Activated T-cell treated with anti-CD3 and anti-CD28 coated beads for 48 hours (primary cell): ENCODE measurements at places on chromosomes 5 and 9.
A peak's percentile ranks its signal among the peaks of the same experiment; 100 is the strongest.

DNA sequence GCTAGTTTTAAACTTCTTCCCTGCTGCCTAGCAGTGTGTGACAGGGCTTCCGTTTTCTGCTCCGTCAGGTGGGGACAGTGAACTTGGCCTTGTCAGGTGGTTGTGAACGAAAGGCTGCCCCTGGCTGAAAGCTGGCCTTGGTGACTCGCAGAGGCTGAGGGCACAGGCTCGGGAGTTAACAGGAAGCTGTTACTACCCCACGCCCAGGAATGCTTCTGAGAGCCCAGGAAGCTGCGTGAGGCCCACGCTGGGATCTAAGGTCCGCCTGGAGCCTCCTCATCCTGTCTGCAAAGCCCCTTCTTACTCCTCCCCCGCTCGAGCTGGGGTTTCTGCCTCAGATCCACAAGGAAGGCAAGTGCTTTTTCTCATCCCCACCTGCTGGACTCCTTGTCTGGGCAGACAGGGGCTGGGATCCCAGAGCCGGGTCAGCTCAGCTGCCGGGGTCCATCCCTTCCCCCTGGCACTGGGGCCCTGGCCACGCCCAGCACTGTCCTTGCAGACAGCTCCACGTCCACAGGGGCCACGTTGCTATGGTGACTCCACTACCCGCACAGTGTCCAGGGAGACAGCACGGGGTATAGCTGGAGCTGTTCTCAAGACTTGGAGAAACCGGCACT, 124.7 kb upstream of the TBC1D2 start:
- no peak for DNase-seq

DNA sequence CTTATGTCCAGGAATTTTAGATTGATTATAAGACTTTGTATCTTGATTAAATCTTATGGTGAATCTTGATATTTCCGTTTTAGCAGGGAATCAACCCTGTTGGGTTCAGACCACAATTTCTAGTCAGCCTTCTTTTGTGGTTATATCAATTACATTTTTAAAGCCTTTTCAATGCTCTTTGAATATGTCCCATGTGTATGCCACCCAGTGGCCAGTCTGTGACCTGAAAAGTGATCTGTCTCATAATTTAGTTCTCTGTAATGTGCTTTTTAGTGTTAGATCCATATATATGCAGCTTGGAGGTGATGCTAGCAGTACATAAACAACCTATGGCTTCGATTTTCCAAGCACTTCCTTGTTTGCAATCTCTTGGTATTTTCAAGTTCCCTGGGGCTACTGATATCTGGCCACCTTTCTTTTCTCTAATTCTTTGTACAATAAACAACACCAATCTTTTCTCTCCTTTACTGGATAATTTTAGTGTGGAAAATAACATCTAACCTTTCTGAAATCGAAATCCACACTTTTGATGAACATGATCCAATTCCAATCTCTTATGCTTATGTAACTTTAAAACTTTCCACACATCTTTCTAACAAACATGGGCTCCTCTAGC, 28.8 kb downstream of the PDE8B start:
- no peak for DNase-seq

- DNase-seq = no peak
These were observed 219.1 kb upstream of the RPS23 start for GRCh38 chr5:82497242-82497641.

DNA sequence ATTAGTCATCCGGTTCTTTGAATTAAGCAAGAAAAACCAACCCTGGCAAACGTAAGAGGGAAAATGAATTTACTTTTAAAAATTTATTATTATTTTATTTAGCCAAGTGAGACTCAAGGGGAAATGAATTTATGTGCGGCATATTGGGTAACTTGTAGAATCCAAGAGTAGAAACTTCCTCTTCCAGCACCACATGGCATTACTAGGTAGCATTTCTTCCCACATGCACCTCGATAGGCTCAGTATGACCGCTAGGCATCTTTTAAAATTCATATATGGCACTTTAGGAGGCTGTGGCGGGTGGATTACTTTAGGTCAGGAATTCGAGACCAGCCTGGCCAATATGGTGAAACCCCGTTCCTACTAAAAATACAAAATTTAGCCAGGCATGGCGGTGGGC, 17.6 kb upstream of the MYO10 start:
- no peak for DNase-seq

DNA sequence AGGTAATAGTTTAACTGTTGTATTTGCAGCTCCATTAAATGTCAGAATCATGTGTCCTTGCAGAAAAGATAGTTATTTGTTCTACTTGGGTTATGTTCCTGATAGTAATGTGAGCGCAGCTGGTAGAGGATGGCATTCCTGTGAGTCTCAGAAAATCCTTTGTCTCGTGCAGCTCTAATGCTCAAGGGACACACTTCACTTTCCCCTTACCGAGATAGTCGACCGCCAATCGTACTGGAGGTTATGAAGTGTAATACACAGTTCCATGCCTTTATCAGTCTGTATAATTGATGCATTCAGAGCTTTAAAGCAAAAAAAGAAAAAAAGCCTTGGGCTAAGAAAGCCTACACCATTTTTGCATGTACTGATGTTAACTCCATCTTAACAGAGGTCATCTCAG, 60.2 kb upstream of the SRP19 start:
- no peak for DNase-seq

- DNase-seq = no peak
These were observed 3.6 kb downstream of the GDNF start for GRCh38 chr5:37836235-37836591.

GRCh38 chr9:14593406-14593805, 99.8 kb downstream of the ZDHHC21 start:
- no peak for DNase-seq

GRCh38 chr5:174649391-174649790, 75.0 kb upstream of the MSX2 start:
- no peak for DNase-seq

- DNase-seq = no peak
These were observed 26.4 kb upstream of the NOTCH1 start for GRCh38 chr9:136572003-136572827.

GRCh38 chr5:52947851-52948250, 41.3 kb upstream of the ITGA2 start:
- DNase-seq = no peak

DNA sequence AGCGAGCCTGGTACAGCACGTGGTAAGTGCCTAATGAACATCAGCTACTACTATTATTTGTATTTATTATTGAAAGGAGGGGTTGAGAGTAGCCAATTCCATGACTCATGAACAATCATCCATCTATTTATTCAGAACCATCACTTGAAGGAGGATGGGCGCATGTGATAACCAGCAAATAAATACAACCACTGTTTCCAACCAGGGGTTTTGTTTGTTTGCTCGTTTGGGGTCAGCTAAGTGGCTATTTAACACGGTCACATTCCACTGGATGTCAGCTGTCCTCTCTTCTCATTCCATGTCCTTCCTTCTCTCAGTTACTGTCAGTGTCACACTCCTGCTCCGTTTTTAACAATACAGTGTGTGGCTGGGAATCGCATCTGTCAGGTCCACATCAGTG, 8.6 kb downstream of the RAPGEF1 start:
- no peak for DNase-seq

GRCh38 chr5:132008961-132009680, 2.3 kb downstream of the ACSL6 start:
- DNase-seq = no peak

GRCh38 chr9:83405759-83406158, 132.4 kb downstream of the FRMD3 start:
- DNase-seq = no peak

DNA sequence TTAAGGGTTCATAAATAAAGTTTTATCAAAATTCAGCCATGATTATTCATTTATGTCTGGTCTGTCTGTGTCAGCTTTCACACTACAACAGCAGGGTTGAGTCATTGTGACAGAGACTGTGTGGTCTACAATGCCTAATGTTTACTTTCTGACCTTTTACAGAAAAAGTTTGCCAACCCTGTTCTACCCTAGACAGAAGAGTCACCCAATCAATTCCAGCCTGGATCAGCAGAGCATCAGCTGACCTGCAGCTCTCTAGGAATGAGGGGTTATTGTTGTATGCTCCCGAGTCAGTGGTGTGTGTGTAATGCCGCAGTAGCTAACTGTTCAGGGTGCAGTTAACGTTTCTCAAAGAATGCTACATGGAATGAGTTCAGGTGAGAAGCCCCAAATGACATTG, 87.3 kb downstream of the HRH2 start:
- DNase-seq = no peak

DNA sequence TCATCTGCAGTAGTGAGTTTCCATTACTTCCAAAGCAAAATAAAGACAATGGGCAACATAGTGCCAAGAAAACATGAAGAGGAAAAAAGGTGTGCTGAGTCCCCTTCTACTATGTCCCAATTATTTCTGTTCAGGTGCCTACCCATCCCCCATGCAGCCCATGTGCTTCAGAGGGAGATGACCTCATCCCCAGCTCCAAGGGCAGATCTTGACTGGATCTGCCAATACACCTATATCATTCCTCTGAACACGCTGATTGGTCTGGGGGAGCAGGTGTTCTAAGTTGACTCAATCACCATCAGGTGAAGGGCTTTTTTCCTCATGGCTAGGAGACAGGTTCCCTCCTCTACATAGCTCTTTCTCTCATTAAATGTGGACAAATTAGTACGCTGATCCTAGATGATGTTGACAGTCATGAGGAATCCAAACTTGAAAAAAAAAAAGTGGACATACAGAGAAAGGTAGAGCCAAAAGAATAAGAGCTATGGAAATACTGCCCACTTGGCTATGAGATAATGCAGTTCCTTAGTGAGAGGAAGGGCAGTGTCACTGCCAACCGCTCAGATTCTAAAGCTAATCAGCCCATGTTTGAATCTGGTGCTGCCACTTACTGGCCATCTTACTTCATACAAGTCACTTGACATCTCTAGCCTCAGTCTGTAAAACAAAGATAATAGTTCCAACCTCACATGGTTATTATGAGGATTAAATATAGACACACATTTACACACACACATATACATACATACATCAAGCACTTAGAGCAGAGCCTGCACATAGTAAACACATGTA, 23.1 kb downstream of the PRELID2 start:
- no peak for DNase-seq

GRCh38 chr5:122480146-122480545, 168.1 kb downstream of the SNCAIP start:
- DNase-seq = no peak

DNA sequence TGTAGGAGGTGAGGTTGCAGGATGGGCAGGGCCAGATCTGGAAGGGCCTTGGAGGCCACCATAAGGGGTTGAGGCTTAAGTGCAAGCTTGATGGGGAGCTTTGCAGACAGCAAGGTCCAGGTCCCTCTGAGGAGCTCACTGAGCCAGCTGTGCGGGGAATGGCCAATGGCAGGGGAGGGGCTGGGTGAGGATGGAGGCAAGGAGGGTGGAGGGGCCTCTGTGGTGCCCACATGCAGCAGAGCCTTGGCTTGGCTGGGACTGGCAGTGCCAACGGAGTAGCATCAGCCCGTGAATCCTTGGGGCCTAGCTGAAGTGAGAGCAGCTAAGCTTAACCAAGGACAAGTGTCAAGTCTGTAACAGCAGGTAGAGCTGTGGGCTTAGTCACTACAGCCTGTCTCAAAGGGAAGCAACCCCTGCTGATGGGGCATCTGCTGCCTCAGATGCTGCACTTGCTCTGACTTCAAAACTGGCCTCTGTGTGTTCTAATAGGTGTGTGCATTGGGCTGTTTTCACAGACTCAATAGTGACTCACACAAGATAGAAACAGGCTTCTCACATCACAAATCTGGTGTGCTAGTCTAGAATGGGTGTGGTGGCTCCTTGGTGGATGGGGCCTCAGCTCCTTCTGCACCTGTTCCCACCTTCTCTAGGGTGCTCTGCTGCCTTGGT, 16.3 kb downstream of the GALNT12 start:
- DNase-seq = no peak

- DNase-seq = peak; percentile 21
These were observed 1.2 kb downstream of the VCAN start for GRCh38 chr5:83472508-83473345.

DNA sequence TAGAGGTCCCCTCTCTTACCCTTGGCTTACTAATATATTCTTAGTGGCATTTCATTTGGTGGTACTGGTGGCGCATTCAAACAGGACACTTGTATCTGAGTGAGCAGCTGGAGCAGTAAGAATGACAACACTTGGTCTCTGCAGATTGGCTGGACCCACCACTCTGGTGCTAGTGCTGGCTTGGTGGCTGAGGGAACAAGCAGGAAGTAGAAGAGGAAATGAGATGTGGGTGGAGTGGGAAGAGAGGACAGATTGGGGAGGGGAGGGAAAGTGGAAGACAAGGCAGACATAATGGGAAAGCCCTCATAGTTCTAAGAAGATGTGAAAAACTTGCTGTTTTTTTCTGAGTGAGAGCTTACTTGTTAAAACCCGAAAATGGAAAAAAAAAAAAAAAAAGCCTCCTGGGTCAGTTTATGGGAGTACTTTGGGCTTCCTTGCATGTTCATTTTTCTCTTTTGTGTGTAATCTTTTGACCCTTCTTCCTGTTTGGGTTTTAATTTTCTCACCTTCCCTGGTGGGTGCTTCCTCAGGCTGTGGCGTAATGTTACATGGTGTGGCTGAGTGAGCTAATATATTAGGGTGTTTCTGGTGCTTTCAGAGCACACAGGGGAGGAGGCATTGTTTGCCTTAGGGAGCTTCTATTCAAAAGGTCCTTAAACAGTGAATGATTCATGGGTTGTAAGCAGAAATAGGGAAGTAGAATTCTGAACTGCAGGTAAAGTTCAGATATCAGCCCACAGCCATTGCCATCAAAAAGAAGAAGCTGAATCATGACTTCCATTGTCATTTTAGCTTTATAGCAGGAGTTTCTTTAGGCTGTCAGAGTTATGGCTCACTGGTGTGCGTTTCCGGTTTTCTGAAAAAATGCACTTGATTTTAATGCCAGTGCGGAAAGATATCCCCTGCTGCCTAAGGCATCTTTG, 52.3 kb downstream of the TLE4 start:
- DNase-seq = no peak

- DNase-seq = no peak
These were observed 52.9 kb downstream of the ARHGAP26 start for GRCh38 chr5:142823126-142823525.

GRCh38 chr5:147175516-147176097, 59.2 kb upstream of the STK32A start:
- no peak for DNase-seq

- DNase-seq = no peak
These were observed 46.6 kb upstream of the GNPDA1 start for GRCh38 chr5:142059304-142059940.

- DNase-seq = no peak
These were observed 130.1 kb downstream of the APBA1 start for GRCh38 chr9:69542058-69542457.

- DNase-seq = no peak
These were observed 693.2 kb upstream of the CHD1 start for GRCh38 chr5:99621772-99622681.

- DNase-seq = no peak
These were observed 644.4 kb downstream of the PDE4D start for GRCh38 chr5:59249160-59249559.

DNA sequence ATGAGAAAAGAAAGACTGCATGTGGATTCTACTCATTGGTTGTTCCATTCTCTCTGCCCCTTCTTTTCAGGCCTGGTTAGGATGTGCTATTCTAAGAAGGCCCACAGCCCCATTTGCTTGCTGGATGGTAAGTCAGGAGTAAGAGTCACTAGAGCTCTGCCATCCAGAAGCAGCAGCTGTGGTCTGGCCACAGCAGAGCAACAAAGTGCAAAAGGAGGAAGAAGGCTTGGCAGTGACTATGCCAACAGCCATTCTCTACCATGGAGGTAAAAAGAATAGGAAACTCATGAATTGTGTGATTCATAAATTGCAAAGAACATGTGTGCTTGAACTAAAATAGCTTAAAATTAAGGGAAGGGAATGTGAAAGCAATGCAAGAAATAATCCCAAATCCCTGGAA, 20.9 kb downstream of the KLHL3 start:
- no peak for DNase-seq

GRCh38 chr5:33806738-33807442, 84.9 kb downstream of the ADAMTS12 start:
- no peak for DNase-seq

- DNase-seq = no peak
These were observed 47.9 kb downstream of the PRRT1B start for GRCh38 chr9:131593091-131593820.
